ENCODE measurements at places on chromosomes 2 and 18.

- no peak for DNase-seq
These were observed 459.4 kb upstream of the MC4R start for GRCh38 chr18:60831971-60832370.

- DNase-seq, result no peak
These were observed 331.9 kb upstream of the GULP1 start for GRCh38 chr2:187959821-187960220.

DNA sequence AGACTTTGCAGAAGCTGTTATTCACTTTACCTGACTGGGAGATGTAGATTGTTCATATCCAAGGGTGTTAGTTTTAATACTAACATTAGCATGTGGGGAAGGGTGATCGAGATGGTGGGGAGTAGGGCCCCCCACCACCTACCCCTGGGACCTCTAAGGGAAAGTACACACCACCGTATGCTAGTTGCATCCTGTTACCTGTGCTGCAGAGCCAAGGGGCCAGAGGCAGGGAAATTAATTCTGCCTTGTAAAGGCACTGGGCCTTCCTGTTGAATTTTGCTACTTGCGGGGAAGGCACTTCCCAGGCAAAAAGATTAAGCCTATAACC lies 9.0 kb downstream of the STEAP3 start:
- DNase-seq, result no peak

DNA sequence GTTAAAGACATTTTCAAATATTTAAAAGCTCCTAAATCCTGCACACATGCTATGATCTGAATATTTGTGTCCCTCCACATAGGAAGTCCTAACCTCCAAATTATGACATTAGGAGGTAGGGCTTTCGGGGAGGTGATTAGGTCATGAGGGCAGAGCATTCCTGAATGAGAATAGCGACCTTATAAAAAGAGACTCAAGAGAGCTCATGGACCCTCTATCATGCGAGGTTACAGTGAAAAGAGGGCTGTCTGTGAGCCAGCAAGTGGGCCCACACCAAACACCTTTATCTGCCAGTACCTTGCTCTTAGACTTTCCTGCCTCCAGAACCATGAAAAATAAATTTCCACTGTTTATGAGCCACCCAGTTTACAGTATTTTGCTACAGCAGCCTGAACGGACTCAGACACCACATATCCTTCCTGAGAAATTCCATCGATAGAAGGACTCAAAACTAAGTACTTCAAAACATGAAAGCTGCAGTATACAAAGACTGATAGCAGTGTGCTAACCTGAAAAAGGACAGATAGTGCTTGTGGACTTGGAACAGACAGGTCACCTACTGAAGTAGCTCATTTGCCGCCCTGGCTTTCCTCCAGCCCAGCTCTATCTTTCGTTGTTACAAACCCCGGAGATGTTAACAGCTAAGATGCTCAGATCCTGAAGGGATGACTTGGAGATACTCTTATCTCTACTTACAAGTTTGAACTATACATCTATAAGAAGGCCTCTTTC lies 13.8 kb downstream of the FAM210A start:
- no peak for DNase-seq

DNA sequence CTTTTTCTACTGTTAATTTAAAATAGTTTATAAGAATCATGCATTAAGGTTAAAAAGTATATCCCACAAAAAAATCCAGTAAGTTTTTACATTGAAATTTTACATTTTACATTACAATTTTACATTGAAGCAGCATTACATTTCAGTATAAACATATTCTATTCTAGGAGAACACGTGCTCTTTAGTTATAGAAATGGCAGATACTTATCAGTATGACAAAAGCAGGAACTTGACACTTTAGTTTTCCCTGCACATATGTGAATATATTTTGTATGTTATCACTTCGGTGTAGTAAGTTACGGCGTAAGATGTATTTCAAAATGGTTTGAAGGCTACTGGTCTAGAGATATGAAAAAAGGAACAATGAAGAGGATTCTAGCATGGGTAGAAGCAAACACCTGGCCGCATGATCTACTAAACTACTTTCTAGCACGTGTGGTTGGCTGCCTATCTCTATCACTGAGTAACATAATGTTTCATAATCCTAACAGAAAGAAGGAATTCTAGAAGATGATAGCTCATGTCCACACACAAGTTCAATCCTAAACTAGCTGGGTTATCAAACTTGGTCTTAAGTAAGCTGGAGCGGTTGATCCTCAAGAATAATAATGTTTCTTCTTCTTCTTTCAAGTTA lies 5.4 kb downstream of the IMMT start:
- no peak for DNase-seq
